Activated CD4-positive, alpha-beta T cell treated with anti-CD3 and anti-CD28 coated beads, Interleukin-2, amount 50 U/mL, for 16 hours (primary cell): ENCODE measurements at places on chromosomes 3 and 15.

- DNase-seq = no peak
These were observed 205.4 kb upstream of the TBC1D5 start for GRCh38 chr3:17947833-17948232.

DNA sequence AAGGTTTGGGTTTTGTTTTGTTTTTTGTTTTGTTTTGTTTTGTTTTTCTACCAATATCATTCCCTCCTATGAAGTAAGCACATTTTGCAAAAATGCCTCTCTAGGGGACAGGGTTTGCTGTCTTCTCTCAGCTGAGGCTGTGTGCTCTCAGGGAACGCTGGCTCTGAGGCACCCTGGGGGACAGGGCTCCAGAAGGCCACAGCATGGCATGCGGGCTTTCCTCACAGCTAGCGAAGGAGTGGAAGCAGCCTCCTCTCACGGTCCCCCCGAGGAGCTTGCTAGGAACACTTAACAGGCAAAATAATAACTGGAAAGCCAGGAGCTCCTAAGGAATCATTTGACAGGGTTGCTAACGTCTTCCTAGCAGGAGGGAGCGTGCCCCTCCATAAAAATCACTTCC lies 227.7 kb upstream of the ST8SIA2 start:
- no peak for DNase-seq

GRCh38 chr15:80970018-80970657 lies 19.5 kb downstream of the MESD start:
- DNase-seq = peak; percentile 71

GRCh38 chr3:148923592-148923991 lies 58.5 kb downstream of the CPA3 start:
- no peak for DNase-seq

GRCh38 chr3:24450160-24450907 lies 44.3 kb downstream of the THRB start:
- no peak for DNase-seq

- DNase-seq = no peak
These were observed 143.9 kb downstream of the LSAMP start for GRCh38 chr3:116301422-116301821.

DNA sequence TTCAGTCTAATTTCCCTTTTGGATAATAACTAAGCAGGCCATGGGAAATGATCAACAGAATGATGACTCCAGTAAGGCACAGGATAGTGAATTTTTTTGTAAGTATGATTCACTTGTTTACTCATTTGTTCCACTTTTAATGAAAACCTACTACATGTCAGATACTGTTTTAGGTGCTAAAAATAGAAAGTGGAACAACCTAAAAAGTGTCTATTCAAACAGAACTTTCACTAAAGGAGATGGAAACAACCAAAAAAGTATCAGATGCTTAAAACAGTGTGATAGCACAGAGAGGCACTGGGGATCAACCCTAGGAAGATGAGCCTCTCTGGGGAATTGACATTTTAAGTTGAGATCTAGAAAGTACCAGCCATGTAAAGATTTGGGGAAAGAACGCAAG lies 11.1 kb downstream of the RYK start:
- DNase-seq = peak; percentile 38

DNA sequence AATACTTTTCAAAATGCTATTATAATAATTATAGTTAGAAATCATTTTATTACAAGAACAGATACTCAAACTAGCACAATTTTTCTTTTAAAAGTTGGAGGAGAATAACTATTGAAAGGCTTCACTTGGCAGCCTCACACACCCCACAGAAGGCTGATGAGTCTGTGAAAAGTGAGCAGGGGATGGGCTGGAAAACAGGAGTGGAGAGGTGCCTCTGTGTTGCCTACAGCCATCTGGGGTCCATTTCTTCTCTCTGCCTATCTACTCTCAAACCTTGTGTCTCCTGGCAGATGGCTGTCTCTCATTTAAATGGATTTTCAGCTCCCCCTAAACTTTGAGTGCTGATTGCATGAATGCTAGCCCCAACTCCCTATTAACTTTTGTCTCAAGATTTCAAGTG lies 230.8 kb downstream of the CLSTN2 start:
- DNase-seq = no peak

DNA sequence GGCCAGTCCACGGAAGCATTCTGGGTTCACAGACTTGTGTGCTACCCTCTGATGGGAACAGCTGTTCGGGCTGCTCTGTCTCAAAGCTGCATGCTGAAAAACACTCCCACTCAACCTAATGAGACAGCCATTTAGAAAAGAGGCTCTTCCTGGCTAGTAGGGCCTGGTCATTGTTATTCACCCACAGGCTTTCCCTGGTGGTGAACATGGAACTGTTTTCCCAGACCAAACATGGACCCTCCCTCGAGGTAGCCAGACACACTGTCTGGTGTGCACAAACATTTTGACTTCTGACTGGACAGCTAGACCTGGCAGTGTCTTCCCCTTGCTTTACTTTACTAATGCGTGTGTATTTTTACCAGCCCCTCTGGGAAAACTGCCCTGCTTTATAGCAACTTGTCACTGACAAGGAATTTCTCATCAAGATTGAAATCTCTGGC lies 39.0 kb downstream of the MECOM start:
- DNase-seq = no peak

DNA sequence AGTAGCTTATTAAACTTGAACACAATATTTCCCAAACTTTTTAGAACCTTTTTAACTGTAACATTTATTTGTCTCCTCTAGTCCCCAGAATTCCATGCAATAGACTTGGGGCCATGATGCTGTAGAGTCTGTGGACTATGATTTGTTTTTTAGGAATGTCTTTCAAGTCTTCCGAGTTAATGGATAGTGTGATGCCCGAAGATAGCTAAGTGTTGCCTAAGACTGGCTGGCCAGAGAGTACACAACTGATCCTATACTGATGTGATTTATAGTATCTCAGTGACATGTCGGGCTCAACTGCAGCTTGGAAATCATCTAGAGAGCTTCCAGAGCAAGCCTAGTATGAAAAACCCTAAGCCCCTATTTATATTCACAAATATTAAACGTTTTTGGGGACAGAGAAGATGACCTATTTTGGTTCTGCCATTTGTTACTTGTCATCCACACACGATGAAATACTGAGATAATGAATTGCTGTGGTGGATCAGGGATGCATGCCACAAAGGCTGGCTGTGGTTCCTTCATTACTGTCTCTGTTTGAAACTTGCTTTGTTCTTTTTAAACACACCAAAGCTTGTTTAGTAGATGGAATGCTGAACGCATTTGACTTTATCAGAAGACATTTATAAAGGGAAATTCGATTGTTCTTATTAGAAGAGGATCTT lies 507.4 kb downstream of the TAFA4 start:
- DNase-seq = no peak

- DNase-seq = no peak
These were observed 6.7 kb downstream of the LPCAT4 start for GRCh38 chr15:34360298-34360697.

DNA sequence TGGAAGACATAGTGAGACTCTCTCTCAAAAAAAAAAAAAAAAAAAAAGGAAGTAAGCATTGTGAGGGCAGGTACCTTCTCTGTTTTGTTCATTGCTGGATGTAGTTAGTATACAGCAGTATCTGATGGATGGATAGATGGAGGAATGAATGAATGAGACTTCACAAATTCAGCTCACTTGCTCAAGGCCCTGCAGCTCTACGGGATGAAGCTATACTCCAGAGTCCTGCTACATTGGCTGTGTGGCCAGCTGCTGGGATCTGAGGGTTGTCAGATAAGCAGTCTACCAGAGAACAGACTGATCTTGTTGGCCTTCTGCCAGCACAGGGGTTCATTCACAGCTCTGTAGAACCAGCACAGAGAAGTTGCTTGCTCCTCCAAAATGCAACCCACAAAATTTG lies 35.0 kb downstream of the MLH1 start:
- no peak for DNase-seq

- peak; percentile 89 for DNase-seq
These were observed 72.6 kb downstream of the MYO1E start for GRCh38 chr15:59299929-59300617.

- no peak for DNase-seq
These were observed 38.2 kb upstream of the SUCLG2 start for GRCh38 chr3:67692621-67693020.

DNA sequence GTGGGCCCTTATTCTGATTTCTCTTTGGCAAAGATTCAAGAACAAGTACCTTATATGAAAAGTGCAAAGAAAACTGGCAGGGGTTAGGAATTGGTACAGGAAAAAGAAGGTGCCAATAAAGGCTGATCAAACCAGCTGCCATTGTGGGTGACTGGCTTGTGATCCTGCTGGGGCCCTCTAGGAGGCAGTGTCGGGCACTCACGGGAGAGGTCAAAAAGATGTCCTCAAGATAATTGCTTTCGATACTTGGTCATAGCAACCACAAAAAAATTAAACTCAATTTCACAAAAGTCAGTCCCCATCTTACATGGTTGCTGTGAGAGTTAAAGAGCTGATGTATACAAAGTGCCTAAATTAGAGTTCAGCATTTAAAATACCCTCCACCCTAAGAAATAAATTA lies 31.0 kb upstream of the CAV3 start:
- DNase-seq = no peak

DNA sequence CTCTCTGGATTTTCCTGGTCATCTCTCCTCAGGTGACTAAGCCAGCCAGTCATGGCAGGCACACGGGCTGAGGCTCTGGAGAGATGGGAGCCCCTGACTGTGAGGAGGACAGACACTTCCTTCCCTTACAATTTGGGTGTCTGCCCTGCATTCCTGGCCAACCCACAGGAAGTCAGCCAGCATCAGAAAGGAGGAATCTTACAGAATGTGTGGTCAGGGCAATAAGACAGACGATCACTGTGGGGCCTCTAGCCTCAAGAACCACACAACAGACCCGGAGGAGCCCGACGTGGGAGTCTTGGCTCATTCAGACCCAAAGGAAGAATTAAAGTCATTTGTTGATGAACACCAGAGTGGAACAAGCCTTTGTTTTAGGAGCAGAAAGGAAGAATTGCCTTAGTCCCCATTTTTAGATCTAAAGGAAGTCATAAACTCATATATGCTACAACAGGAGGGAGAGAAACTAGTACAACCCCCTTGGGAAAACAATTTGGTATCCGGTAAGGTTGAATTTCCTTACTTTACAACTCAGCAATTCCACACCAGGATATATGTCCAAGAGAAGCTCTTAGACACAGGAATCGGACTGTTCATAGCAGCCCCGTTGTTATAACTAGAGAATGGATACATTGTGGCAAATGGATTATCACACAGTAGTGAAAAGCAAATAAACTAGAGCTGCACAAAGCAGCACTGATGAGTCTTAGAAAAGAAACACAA lies 62.2 kb downstream of the ABTB1 start:
- DNase-seq = no peak

DNA sequence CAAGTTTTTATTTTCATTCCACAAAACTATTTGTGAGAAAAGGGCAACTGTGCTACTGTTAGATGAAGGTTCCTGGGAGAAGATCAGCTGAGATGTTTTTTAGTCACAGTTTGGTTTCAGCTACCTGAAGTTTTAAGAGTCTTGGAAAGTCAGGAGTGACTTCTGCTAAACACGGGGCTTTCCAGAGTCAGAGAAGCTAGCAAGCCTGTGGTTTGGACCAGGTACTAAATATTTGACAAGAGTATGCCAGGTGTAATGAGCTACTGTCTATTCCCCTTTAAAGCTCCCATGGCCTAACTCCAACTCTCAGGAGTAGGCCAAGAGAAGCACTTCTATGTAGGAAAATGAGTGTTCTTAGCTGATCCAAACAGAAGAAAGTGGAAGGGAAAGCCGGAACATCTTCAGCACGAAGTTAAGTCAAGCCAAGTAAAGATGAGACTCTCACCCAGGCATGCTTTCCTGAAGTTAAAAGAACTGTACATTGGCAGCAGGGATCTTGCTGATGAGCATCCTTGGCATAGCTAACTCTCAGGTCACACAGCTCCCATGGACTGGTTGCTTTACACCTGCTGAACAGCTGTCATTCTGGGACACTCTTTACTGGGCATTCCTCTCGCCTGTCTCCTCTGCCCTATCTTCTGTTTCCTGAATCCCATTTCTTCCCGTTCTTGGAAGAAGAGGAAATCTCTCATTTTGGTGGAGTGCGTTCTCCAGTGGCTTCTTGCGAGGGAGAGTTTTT lies 22.5 kb downstream of the TM4SF18 start:
- DNase-seq = no peak

DNA sequence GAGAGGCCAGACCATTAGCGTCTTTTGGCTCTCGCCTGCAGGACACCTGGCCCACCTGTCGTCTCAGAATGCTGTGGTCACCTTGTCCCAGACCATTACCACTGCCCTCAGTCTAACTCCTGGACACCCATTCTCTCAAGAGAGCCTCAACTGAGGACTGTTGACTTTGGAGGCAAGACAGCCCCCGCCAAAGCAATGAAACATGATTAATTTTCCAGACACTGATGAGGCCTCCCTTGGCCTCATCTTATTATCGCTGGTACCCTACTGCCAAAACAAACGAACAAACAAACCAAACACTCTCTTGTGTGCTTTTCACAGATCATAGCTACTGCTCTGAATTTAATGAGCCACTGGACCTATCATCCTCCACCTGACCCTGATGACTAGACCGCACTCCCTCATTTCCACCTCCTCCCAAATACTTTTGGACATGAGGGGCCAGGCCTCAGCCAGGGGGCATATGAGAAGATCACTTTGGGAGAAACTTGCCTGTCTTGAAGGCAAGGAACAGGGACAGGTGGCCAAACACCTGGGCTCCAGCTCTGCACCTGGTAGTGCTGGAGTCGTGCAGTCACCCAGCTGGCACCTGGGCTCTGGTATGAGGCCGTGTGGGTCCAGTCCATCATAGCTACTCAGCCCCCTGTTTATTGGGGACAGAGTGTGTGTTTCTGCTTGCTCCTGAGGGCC lies 27.6 kb downstream of the ALS2CL start:
- no peak for DNase-seq

GRCh38 chr15:79308874-79309273 lies 2.0 kb upstream of the TMED3 start:
- no peak for DNase-seq

DNA sequence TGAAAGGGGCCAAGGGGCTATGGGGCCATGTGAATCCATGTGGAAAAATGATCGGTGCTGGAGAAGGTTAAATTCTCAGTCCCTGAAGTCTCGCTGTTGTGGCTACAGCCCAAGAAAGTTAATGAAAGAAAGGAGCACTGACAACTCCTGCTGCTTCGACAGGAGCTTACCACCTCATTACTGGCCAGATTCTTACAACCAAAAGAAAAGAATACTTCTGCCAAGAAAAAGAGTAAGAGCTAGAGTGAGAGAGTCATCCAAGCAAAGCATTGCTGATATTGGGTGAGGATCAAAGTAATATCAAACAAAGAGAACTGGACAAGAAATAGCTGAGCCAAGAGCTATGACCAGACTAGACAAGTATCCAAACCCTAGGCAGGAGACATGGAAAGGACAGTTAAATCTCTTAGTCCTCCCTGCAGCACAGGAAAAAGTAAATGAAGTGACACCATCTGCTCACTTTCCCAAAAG lies 348.4 kb upstream of the PLSCR5 start:
- DNase-seq = no peak
